ENCODE measurements at places on chromosomes 13 and 19. TPM values are rescaled to one million over a fixed set of nuclear protein-coding genes. Genes with fewer than 3 reads are reported as not detected.

DNA sequence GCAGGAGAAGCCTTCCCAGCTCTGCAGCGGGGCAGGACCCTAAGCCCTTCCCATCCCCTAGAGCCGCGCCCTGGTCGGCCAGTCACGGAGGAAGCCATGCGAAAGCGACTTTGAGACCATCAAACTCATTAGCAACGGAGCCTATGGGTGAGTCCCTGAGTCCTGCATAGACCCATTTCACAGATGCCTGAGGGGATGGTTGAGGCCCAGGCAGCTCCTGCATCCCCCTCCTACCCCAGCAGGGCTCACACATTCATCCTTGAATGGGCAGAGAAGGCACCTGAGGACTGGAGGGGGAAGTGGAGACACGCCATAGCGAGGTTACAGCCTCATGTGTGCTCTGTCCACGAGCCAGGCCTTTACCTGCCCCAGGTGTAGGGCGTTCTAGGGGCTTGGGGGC lies 24.2 kb upstream of the PIK3R2 start:
- H3K27me3 ChIP-seq, result no peaks in the 10 kb centered on the region
- H3K36me3 ChIP-seq, result peaks cover 81% of the 10 kb centered on the region
- H3K4me3 ChIP-seq, result no peak overlapping the region
- H3K4me1 ChIP-seq, result no peaks in the 10 kb centered on the region

DNA sequence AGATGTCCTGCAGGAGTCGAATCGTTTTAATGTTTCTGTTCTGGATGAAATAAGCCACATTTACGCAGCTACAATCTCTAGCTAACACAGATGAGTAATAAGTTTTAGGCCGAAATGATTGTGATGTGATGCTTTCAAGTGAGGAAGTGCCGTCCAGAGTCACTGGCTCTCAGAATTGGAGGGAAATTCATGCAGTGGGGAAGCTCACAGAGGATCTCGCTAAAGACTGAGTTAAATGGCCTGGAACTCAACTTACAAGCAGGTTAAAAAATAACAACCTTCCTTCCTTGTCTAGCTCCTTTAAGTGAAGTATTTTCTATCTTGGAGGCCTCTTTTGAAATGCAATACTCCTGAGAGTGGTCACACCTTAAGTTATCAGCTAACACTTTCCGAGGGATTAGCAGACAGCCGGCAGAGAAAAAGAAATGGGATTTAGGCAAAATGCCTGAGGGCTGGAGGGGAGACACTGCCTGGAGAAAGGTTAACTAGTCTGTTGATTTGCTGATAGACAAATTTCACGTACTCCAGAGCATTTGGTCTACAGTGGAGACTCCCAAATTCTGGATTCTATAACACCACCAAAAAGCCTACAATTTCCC lies 74.2 kb downstream of the IRS2 start:
- no peaks in the 10 kb centered on the region for H3K36me3 ChIP-seq
- H3K27ac ChIP-seq, result no peak overlapping the region
- no peaks in the 10 kb centered on the region for H3K4me1 ChIP-seq
- H3K4me3 ChIP-seq, result no peak overlapping the region

DNA sequence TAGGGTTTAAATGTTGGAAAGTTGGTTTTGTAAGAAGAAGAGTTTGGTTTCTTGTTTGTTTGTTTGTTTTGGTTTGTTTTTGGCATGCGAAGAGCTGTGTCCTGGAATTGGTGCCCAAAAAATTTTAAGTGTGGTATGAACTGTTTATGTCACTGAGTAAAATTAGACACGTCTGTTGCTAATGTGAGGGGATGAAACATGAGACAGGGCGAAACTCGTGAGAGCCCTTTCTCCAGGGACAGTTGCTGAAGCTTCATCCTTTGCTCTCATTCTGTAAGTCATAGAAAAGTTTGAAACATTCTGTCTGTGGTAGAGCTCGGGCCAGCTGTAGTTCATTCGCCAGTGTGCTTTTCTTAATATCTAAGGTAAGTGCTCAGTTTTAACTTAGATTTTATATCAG lies at the start of gene SGCG:
TSS of gene SGCG (plus strand) at position 269 of the 400 bp plus-strand sequence. CDS start 22,716 bp downstream, outside the sequence.
- no peak within 1 kb of the TSS for H3K4me3 ChIP-seq
- no peak for DNase-seq
- H3K4me1 ChIP-seq, result no peaks in the 10 kb centered on the region
- H3K27me3 ChIP-seq, result no peaks in the 10 kb centered on the region
- no peak within 1 kb of the TSS for H3K27ac ChIP-seq

- H3K4me1 ChIP-seq, result no peaks in the 10 kb centered on the region
- H3K27ac ChIP-seq, result no peak overlapping the region
- H3K36me3 ChIP-seq, result no peaks in the 10 kb centered on the region
- H3K4me3 ChIP-seq, result no peak overlapping the region
These were observed 30.8 kb downstream of the FAM124A start for GRCh38 chr13:51252954-51253532.

- DNase-seq, result no peak
- H3K27me3 ChIP-seq, result no peaks in the 10 kb centered on the region
These were observed 145.9 kb downstream of the NUFIP1 start for GRCh38 chr13:44843403-44843802.

LAIR1 gene
- 11.1 TPM for total RNA-seq

CYP4F22 gene
- not detected for total RNA-seq

SHISA2 gene
- total RNA-seq, result not detected

ZNF728 gene
- 7.0 TPM for total RNA-seq

ZFP82 gene
- total RNA-seq, result 1.3 TPM

IGLON5 gene
- total RNA-seq, result 4.9 TPM

PRKCG gene
- not detected for total RNA-seq

APOC1 gene
- 17.0 TPM for total RNA-seq

CNN1 gene
- 477 TPM for total RNA-seq

GPR42 gene
- not detected for total RNA-seq

Measured in ascending aorta (tissue), 2 donors.